ENCODE measurements at places on chromosomes 7 and 10.

- DNase-seq: no peak
Measured at GRCh38 chr10:122404576-122404975, 30.1 kb downstream of the PLEKHA1 start.

GRCh38 chr10:77101341-77101740, 536.3 kb downstream of the KCNMA1 start:
- DNase-seq: no peak

DNA sequence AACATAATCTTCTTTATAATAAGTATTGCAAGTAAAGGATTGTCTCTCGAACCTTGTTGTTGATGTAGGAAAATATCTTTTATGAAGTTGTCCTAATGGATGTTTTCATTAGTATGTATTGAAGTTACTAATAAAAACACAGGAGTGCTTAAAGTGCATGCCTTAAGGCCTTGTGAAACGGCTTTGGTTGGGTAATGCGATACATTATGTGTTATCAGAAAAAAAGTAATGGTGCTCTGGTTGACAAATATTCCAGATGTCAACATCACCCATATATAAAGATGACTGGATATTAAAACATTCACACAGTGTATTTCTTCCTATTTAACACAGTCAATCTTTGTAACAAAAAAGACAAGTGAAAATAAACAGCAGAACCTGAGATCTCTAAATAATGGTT, 310.7 kb downstream of the PRKG1 start:
- DNase-seq: no peak

GRCh38 chr10:50381642-50382041, 130.3 kb upstream of the ASAH2 start:
- no peak for DNase-seq

GRCh38 chr7:50731703-50732582, 50.8 kb downstream of the GRB10 start:
- no peak for DNase-seq

GRCh38 chr7:129569811-129570215, 41.7 kb upstream of the NRF1 start:
- DNase-seq: no peak

DNA sequence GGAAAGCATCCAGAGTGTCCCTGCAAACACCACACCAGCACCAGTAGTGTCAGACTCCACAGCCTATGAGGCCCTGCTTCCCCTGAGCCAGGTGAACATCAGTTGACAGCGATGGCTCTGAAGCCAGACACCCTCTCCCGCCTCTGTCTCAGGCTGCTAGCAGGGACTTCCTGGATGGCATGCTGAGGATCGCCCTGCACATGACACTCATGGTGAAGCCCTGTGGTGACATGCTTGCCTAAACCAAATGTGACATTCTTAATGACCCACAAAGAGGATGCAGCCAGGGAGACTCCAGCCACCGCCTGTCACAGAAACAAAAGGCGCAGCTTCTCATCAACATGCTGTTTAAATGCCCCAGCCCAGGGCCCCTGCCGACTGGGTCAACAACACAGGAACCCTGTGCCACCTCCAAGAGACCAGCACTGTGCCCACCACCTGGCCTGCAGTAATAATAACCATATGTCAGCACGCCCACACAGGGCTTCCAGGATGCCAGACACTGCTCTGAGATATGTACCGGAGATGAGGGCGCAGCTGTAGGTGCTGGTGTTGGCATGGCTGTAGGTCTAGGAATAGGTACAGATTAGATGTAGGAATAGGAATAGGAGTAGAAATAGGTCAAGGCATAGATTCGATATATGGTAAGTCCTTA, 81.3 kb downstream of the GRID1 start:
- peak; percentile 65 for DNase-seq

- peak; percentile 85 for DNase-seq
Measured at GRCh38 chr7:56097700-56098099, 4.9 kb upstream of the PHKG1 start.

- DNase-seq: no peak
Measured at GRCh38 chr10:53402594-53402993, 630.0 kb upstream of the MBL2 start.

DNA sequence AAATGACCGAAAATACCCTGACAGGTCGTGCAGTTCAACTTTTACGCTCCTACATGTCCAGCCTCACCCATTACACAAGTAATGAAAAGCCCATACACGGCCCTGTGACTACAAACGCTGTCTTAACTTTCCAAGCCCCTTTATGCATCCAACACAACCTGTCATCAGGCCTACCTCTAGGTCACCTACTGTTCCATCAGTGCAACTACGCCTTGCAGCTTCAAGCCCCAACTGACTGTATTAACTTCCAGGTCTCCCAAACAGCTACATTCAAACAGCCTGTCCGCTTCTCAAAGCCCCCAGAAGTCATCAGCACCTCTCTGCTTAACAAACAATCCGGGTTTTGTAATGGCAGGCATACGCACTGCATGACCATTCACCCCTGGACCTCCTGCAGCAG, 19.2 kb downstream of the ZNF107 start:
- no peak for DNase-seq

DNA sequence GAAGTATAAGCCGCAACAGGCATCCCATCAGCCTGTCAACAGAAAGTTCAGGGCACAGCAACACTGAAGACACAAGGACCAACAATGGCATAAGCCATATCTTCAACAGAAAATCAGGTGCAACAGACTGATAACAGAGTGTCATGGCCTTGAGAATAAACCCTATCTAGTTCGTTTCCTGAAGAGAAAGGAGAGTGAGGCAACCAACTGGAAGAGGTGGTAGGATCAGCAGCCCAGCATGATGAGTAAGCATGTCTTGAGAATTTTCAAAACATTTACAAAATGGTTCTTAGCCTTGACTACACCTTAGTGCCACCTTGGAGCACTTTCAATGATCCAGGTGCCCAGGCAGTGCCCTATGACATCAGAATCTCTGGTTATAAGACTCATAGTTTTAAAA, 290.2 kb upstream of the SEMA3C start:
- DNase-seq: no peak

DNA sequence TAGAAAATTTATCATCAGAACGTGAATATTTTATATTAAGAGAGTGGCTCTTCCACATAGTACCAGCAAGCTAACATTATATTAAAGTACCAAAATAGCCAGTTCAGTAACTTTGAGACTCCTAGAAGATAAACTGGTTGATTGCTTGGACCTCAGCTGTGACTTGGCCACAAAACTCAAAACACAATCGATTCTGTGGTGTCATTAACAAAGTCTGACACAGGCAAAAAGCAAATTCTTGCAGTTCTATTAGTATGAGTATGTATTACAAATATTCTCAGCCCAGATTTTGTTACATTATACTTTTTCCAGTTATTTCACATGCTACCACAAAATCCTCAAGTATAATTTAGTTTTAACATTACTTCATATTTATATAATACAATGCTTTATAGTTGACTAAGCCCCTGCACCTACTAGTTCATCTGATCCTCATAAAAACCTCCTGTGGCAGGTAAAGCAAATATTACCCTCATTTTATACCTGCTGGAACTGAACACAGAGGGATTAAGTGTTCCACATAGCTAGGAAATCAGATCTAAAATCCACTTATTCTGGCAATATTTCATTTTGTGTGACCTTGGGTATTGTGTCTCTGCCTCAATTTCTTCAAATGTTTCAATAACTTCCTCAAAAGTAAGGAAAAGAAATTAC, 279.9 kb upstream of the MKLN1 start:
- DNase-seq: no peak

DNA sequence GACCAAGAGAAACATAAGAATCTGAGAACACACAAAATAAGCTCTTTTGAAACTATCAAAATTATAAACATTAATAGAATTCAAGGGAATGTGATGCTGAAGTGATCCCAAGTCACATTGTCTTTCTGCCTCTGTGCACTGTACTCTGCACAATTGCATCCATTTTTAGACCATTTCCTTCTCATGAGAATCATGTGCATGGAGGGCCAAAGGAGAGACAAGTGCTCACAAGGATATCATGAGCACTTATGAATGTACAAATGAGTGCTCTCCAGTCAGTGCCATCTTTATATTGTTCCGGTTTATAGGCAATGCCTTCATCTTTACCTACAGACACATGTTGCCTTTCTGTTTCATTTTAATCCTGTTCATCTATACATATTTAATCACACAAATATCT, 36.9 kb downstream of the MET start:
- no peak for DNase-seq

GRCh38 chr7:116571552-116571951, 46.7 kb downstream of the CAV1 start:
- DNase-seq: no peak

GRCh38 chr10:45407542-45407941, 33.5 kb downstream of the ALOX5 start:
- DNase-seq: no peak

GRCh38 chr10:49679480-49679893, at the start of gene C10orf53:
C10orf53 (plus strand) TSS chr10:49679651; CDS start chr10:49679698, 47 bp downstream.
- no peak for DNase-seq

GRCh38 chr7:150942001-150942590, 36.0 kb downstream of the KCNH2 start:
- peak; percentile 53 for DNase-seq

- peak; percentile 82 for DNase-seq
Measured at GRCh38 chr10:46528171-46528671, 28.2 kb downstream of the GPRIN2 start.

DNA sequence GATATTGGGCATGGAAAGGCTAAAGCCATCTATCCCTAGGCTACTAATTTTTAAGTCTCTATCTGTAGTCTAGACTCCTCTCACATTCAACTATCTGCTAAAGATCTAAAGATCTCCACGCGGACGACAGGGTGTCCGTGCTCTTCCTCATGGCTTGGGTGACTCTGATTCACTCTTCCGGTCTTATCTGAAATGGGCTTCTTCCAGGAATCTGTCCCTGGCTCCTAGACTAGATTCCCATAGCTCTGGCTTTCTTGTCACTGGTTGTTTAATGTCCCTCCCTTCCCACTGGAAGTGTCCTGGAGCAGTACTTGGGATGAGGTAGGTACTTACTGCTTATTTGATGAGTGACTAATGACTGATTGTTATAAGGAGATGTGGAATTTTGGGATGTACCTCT, 62.0 kb upstream of the PODXL start:
- no peak for DNase-seq

- DNase-seq: peak; percentile 57
Measured at GRCh38 chr10:79386637-79387465, 39.6 kb downstream of the PPIF start.

- no peak for DNase-seq
Measured at GRCh38 chr7:115864082-115864481, 166.5 kb downstream of the TFEC start.

DNA sequence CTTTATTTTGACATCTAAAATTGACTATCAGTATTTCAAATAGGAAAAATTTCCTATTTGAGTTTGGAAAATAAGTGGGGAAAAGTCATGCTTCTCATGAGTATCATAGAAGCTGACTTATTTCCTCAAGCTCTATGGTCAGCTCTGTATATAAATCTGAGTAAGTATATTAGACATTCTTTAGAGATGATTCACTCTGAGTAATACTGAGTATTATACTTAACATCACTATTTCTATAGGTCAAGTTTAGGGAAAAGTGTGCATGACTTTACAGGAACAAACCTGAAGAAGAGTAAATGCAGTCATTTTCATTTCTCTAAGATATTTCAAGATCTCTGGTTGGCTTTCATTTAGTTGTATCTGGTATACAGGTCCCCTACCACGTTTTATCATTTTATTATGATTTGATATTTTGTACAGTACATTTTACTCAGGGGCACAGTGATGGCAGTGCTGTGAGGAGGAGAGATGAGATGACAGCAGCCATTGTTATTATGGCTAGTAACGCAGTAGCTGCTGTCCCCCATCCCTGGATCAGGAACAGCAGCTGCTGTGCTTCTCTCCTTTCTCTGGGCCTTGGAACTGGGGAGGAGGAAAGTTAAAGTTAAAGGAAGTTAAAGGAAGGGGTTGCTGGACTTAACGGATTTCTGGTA, 15.2 kb downstream of the SND1 start:
- no peak for DNase-seq

GRCh38 chr10:25639646-25640045, 294.4 kb upstream of the MYO3A start:
- DNase-seq: no peak

DNA sequence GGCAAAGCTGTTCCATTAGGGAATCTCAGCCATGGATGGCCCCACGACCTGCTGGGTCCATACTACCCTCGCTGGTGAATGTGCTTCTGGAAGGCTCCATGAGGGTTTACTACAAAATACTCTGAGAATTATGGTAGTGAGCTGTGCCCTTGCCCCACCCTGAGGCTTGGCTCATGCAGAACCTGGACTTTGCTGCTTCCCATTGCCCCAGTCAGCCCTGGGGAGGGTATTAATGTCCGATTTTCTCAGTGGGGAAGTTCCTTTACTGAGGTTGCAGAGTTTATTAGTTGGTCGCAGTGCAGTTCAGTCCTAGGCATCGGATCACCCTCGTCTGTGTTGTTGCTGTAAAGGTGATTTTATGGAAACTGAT, 310.1 kb downstream of the WDR37 start:
- DNase-seq: peak; percentile 57

GRCh38 chr7:98868450-98868849, 1.4 kb downstream of the TMEM130 start:
- DNase-seq: no peak

- DNase-seq: no peak
Measured at GRCh38 chr10:7915923-7916536, 97.7 kb downstream of the TAF3 start.

- DNase-seq: no peak
Measured at GRCh38 chr10:36504758-36505157, 620.6 kb upstream of the ANKRD30A start.

- DNase-seq: no peak
Measured at GRCh38 chr7:113374955-113375354, 256.6 kb upstream of the SMIM30 start.

GRCh38 chr7:90262438-90262837, 17.5 kb downstream of the CFAP69 start:
- no peak for DNase-seq

DNA sequence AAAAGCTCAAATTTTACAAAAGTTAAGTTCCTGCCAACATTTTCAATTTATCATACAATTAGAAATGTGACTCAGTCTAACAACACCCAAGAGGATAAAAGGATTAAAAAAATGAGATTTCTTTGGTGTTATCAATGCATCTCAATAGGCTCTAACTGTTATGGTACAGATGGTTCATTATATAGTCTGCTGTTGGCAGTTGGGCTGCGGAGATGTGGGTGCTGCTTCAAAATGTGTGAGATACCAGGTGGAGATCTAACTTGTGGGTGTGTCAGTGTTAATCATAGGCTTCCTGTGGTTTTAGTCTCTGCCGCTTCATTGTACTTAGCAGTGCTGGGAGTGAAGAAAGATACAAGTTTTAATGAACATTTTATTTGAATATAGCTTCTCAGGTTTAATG, 231.2 kb downstream of the EXOC4 start:
- DNase-seq: no peak

DNA sequence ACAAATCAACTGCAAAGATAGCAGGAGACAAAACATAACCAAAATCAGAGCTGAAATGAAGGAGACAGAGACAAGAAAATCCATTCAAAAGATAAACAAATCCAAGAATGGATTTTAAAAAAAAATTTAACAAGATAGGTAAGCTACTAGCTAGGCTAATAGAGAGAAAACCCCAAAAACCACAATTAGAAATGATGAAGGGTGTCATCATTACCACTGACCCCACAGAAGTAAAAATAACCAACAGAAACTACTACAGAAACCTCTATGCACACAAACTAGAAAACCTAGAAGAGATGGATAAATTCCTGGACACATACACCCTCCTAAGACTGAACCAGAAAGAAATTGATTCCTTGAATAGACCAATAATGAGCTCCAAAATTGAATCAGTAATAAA, 117.6 kb downstream of the DNAJC1 start:
- no peak for DNase-seq

Measured in suprapubic skin (tissue), 4 donors.